SJSA1 (cell line): ENCODE measurements at places on chromosomes 6 and 20.

DNA sequence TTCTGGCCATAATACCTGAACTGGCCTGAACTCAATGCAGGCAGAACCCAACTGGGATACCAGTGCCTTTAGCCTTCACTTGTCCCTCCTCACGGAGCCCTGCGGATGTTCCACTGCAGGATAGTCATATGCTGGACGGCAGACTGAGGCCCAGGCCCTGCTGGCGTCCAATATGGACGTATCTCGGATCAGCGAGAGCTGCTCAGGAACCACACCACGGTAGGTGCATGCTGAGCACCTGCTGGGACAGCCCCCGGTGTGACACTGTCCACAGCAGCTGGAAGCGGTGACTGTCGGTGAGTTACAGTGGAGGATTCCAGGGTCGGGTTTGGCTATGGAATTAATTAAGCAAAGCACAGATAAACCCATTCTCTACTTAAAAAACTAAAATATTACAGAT, 48.7 kb downstream of the PSMG4 start:
- no peak for DNase-seq

- no peak for DNase-seq
These were observed 14.6 kb upstream of the TOX2 start for GRCh38 chr20:43900121-43900466.

DNA sequence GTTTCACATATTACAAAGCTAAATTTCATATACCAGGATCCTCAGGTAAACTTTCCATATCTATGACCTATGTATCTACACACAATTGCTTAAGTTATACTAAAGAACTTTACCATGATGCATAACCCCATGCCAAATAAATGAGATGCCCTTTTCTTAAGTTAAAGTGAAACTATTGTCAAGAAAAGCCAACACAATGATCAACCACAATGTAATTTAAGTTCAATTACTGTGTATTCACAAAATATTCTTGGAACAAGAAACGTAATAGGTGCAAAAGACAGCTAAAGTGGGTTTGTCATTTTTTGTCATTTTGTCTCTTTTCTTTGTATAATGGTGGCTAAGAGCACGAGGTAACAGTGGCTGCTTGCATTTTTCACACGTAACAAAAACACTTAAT, 158.0 kb upstream of the SHLD1 start:
- no peak for DNase-seq

GRCh38 chr20:1734269-1734858, 76.8 kb upstream of the SIRPG start:
- DNase-seq, result no peak

DNA sequence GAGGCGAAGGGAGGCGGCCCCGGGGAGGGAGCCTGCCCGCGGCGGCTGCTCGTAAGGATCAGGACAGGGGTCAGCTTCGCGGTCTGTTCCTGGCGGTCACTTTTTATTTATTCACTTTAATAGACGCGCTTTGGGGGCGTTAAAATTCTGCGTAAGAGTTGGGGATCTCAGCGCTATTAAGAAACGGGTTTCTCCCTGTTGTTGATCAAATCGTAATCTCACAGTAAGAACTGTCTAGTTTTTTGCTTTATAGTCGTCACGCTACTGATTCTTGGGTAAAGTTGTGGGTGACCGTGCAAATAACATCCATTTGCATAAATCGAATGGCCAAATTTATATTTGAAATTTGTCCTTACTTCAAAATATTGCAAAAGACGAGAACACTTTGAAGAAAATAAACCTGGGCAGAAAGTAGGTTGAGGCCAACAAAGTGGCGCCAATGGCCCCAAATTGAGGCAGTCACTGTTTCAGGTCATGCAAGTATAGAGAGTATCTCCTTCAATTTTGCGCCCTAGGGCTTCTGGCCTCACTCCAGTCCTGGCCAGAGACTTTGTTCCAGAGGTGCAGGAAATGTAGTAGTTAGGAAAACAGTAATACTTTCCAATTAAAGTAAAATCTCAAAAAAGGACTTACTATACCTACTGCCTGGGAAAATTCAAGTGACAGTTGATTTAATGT, 963 bp upstream of the RMND1 start:
- no peak for DNase-seq

GRCh38 chr20:43387737-43388136, 70.0 kb upstream of the SRSF6 start:
- DNase-seq, result no peak

DNA sequence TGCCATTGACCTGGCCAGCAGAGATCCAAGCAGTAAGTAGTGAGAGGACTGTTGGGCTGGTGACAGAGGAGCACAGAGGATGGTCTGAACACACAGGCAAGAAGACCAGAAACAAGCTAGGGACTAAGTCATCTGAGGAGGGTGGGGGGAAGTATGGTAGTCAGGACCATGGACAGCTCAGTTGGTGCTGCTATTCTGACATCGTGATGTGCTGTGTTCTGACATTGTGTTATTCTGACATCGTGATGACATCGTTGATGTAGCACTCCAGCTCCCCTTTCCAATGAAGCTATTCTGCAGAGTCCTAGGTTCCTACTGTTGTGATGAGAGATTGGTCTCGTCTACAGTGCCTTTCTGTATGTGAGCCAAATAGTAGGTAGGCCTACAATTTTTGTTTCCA, 28.7 kb downstream of the CFAP206 start:
- DNase-seq, result peak; percentile 54

GRCh38 chr6:51528556-51528955, 558.9 kb downstream of the PKHD1 start:
- no peak for DNase-seq

GRCh38 chr20:58839474-58839874, 11.2 kb downstream of the GNAS-AS1 start:
- DNase-seq, result peak; percentile 72

DNA sequence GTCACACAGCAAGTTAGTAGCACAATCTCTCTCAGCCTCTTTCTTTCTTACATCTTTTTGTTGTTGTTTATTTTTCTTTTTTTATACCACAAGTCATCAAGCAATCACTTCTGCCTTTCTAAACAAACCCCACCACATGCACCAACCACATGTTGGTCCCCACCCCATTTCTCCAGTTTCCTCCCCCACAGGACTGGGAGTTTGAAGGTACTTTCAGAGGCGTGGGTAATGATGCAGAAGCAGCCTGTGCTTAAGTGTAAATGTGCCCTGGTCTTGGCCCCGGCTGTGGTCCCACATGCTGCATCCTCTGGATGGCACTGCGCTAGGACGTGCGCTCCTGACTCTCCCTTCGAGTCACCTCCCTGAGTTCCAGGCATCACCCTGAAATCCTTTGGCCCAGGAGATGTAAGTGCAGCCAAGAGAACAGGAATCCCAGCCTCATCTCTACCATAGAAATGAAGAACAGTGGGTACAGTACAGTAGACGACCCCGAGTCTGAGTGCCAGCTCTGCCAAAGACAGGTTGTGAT, 5.7 kb downstream of the HCK start:
- no peak for DNase-seq

- DNase-seq, result no peak
These were observed 33.9 kb upstream of the CMTR1 start for GRCh38 chr6:37399131-37399530.

DNA sequence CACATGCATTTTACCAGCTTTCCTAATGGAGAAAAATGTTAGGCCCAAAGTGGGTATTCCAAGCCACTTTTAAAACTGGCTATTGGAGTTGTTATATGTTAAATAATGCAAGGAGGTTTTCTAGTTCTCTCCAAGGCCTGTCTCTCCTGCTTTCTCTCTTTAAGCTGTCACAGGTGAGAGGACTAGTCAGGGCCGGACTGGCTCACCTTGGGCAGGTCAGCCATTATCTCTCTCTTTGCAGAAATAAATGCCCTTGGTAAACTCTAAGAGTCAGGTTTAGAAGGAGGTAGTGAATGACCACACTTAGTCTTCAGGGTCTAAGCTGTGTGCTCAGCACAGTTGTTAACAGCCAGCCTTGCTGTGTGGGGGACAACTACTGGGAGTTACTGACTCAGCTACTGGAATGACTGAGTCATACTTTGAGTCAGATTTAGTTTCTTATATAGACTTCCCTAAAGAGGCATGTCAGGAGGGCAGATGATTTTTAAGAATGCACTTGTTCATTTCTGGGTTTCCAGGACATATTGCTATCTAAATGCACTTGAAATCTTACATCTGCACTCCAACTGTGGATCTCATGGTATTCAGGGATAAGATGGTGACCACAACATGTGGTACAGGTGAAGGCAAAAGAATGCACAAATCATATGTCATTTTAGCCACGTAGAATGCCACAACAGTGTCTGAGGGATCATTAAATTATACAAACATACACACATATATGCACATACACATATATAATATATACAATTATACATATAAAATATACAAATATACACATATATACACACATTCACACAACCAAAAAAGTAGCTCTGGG, 719.4 kb downstream of the EPM2A start:
- DNase-seq, result peak; percentile 74

DNA sequence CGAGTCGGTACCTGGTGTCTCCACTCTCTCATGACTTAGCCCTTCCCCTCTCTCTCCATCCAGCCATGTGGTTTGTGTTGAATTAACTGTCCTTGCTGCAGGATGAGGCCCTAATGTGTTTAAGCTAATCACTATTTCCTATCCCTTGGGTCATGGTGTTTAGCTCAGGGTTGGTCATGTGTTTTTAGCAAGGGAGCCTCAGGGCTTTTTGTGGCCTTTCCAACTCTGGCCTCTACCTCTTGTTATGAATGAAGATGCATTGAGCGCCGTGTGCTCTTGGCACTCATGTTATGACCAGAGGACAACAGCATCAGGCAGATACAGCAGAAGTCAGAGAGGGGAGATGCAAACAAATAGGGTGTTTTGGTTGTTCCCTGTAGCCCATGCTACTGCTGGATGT, 674.2 kb upstream of the FLRT3 start:
- DNase-seq, result no peak

GRCh38 chr6:20640181-20640580, 105.9 kb downstream of the CDKAL1 start:
- no peak for DNase-seq

GRCh38 chr6:47357827-47358226, 48.1 kb upstream of the TNFRSF21 start:
- no peak for DNase-seq

DNA sequence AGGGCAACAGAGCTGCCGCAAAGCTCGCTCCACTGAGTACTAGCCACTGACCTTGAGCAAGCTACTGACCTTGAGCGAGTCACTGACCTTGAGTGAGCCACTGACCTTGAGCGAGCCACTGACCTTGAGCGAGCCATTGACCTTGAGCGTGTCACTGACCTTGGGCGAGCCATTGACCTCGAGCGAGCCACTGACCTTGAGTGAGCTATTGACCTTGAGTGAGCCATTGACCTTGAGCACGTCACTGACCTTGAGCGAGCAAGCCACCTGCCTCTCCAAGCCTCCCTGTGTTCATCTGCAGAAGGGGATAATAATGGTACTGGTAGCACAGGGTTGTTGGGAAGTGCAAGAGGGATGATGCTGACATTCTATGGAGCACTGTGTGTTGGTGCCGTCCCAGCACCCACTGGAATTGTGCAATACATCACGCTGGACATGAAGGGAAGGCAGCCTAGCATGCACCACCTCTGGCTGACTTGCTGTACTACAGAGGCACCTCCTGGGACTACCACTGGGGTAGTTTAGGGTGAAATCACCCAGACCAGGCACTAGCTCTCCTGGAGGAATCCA, 60.2 kb downstream of the CTCFL start:
- no peak for DNase-seq

DNA sequence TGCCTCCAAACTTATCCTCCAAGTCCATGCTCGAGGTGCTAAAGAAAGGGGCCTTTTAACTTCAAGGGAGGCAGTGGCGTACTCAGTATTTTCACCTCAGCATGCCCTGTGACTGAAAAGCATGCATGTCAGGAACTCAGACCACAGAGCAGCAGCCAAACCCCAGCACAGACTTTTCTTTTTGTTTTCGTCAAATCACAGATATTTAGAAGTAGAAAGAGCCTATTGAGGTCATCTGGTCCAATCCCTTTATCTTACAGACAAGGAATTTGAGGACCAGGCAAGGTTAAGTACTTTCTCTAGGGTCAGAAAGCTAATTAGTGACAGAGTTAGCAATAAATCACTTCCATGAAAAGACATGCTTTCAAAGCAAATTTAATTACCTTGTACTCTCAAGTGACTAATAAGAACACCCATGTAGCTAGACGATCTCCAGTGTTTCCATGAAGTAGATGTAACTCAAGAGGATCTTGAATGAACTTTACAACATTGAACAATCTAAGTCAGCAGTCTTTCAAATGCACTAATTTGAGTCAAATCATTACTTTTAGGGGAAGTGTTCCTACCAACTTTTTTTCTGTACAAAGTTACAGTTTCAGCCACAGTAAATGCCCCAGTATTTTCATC, 35.9 kb downstream of the MOXD1 start:
- peak; percentile 38 for DNase-seq

DNA sequence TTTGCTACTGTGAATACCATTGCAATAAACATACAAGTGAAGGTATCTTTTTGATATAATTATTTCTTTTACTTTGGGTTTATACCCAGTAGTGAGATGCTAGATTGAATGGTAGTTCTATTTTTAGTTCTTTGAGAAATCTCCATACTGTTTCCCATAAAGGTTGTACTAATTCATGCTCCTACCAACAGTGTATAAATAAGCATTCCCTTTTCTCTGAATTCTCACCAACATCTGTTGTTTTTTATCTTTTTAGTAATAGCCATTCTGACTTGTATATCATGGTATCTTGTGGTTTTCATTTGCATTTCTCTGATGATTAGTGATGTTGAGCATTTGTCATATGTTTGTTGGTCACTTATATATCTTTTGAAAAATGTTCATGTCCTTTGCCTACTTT, 183.6 kb upstream of the LRFN2 start:
- no peak for DNase-seq

GRCh38 chr20:31840906-31841816, 4.2 kb downstream of the FOXS1 start:
- no peak for DNase-seq

DNA sequence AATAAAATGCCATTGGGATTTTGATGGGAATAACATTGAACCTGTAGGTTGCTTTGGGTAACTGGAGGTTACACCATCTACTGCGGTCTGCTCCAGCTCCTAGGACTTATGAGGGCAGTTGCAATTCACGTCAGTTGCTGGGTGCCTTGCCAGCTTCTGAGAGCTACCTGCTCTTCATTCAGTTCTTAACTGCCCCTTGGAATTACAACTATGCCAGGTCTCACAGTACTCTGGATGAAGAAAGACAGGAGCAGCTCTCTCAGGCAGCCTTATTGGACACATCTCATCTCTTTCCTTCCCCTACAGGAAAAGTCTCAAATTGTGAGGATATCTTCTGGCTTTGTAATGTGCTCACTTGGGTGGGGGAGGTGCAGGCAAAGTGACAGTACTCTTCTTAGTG, 1643.3 kb downstream of the GRIK2 start:
- no peak for DNase-seq

GRCh38 chr6:18503593-18504231, 116.6 kb downstream of the RNF144B start:
- peak; percentile 74 for DNase-seq

- no peak for DNase-seq
These were observed 28.9 kb upstream of the ZNF292 start for GRCh38 chr6:87126501-87126900.
